ENCODE measurements at places on chromosomes 12 and 14.
A peak's percentile ranks its signal among the peaks of the same experiment; 100 is the strongest.

DNA sequence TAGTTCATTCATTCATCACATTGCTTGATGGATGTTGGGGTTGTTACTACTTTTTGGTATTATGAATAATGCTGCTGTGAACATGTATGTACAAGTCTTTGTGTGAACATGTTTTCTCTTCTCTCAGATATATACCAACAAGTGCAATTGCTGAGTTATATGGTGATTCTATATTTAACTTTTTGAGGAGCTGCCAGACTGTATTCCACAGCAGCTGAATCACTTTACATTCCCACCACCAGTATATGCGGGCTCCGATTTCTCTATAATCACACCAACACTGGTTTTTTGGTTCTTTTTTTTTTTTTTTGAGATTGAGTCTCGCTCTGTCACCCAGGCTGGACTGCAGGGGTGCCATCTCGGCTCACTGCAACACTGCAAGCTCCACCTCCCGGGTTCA is 22.2 kb upstream of the PLEKHG6 start:
- DNase-seq = no peak

DNA sequence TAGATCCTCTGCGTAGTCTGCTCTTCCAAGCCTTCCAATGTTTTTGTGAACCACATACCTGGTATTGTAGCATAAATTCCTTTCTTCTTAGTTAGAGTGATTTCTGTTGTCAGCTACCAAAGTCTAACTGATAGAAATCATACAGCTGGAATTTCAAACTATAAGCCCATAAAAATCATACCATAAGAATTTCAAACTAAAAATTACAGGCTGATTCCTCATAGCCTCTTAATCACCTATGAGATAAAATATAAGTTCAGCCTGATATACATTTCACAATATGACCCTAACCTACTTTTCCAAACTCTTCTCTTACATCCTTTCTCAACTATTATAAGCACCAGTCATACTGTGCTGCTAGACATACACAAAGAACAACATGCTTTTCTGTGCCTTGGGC is 64.8 kb downstream of the PTHLH start:
- DNase-seq = no peak

DNA sequence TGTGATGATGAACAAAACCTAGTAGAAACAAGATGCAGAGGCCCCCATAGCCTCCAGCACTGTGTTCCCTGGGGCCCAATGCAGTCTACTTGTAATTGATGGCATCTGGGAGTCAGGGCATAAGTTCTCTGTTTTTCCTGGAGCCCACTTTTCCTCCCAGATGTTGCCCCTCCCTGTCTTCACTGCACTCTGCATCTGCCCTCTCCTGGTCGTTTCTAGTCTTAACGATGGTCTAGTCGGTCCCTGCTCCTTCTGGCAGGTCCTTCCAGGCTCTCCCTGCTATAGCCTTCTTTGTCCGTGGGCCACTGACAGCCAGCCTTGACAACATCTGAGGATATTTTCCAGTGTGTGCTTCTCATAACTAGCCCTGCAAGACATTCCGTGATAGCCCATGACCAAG is 208.3 kb downstream of the GXYLT1 start:
- no peak for DNase-seq

DNA sequence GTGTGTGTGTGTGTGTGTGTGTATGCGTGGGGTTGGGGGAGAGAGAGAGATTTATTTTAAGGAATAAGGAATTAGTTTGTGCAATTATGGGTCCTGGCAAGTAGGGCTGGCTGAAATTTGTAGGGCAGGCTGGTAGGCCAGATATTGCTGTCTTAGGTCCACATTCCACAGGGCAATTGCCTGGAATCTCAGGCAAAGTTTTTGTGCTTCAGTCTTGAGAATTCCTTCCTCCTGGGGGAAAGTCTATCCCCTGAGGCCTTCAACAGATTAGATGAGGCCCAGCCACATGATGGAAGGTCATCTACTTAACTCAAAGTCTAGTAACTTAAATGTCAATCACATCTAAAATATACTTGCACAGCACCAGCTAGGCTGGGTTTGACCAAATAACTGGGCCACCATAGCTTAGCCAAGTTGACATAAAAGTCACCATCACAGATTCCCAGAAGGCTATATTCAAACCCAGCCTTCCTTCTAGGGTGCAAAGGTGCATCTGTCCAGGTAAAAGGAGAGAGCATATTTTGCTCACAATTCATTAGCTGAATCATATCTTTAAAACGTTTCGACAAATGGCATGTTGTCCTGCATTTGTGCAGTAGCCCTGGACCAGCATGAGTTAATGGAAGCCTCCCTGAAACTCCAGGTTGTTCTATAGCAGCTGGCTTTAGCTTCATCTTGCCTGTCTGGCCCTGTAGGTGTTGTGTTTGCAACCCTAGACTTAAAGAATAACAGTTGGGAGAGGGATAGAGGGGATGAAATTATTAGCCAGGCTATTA is 63.1 kb downstream of the C14orf132 start:
- no peak for DNase-seq

DNA sequence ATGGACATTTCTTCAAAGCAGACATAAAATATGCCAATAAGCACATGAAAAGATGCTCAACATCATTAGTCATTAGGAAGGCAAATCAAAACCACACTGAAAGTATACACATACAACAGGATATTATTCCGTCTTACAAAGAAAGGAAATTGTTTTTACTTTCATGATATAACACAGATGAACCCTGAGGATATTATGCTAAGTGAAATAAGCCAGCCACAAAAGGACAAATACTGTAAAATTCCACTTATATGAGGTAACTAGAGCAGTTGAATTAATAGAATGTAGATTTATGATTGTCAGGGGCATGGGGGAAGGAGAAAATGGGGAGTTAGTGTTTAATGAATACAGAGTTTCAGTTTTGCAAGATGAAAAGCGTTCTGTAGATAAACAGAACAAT is 4.2 kb downstream of the ACYP1 start:
- DNase-seq = no peak

DNA sequence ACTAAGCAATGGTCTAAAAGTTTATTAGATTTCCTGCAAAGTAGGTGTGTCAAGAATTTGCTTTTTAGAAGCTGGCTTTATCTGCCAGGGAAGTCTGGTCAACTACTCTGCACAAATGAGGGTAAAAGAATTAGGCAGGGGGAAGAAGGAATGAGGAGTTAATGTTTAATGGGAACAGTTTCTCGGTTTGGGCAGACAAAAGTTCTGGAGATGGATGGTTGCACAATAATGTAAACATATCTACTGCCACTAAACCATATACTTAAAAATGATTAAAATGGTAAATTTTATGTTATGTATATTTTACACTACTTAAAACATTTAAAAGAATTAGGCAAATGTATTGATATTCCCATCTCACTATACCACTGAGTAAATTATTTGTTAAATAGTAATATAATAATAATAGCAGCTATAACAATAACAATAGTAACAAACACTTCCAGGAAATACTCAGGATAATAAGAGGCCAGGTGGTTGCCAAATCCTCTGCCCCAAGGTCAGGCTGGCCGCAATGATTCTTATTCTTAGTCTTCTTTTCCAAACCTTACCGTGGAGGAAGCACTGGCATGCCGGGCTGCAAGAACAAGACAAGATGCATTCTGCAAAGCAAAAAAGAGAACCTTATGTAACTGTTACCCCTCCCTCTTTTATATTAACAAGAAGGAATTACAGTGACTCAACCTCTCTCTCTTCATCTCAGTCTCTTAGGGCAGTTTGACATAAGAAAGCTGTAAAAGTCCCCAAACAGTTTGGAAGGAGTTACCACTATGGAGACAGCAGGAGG is 13.9 kb downstream of the CS start:
- no peak for DNase-seq

GRCh38 chr14:58629281-58629680 is 8.5 kb upstream of the DACT1 start:
- no peak for DNase-seq

- no peak for DNase-seq
Measured at GRCh38 chr14:58947814-58948445, 240.5 kb upstream of the DAAM1 start.

GRCh38 chr12:85058339-85058738 is 22.2 kb downstream of the LRRIQ1 start:
- no peak for DNase-seq

GRCh38 chr12:79186506-79186905 is 321.9 kb downstream of the SYT1 start:
- no peak for DNase-seq

DNA sequence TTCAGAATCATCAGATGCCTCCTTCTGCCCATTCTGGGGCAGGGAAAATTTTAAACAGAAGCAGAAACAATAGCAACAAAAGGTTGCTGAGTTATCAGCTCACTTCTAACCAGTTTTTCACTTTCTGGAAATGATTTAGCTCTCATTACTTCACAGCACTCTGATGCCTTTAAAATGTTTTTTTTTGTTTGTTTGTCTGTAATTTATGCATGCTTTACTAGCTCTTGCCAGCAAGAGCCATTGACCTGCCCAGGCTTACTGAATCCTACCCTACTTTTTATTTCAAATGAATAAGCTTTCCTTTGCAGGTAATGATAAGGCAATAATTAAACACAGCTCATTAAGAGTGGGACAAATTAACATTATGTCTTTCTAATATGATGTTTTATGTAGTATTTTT is 466.1 kb upstream of the NOVA1 start:
- DNase-seq = no peak

- DNase-seq = no peak
Measured at GRCh38 chr12:68559984-68560850, 50.5 kb upstream of the RAP1B start.

- DNase-seq = no peak
Measured at GRCh38 chr12:76020281-76020680, 11.3 kb downstream of the PHLDA1 start.

- DNase-seq = no peak
Measured at GRCh38 chr14:32090686-32091085, 13.6 kb downstream of the ARHGAP5 start.

GRCh38 chr12:116382686-116383530 is 105.4 kb upstream of the MED13L start:
- no peak for DNase-seq

DNA sequence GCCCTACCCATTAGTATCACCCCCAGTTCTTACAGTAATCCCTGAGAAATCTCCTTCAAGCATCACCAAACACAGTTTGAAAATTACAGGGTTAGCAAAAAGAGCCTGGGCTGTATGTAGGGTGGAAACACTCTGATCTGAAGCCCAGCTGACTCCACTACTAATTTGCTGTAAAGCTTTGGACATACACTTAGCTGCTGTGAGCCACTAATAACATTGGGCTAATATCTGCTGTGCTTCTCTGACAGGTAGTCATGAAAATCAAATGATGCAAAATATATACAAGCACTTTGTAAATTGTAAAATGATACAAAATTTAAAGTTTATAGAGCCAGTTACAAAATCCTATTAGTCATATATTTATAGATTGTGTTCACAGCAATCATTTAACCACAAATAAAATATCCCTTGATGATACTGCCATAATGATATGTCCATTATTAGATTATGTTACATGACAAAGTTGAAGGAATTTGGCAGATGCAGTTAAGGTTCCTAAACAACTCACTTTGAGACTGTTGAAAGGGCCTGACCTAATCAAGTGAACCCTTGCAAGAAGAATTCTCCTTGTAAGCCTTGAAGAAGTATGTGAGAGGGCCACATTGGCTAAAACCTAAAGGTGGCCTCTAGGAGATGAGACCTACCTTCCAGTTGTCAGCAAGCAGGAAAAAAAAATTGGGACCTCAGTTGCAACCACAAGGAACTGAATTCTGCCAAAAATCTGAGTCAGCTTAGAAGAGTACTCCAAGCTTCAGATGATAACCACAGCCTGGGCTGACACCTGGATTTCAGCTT is 19.0 kb downstream of the TWF1 start:
- DNase-seq = peak; percentile 28

DNA sequence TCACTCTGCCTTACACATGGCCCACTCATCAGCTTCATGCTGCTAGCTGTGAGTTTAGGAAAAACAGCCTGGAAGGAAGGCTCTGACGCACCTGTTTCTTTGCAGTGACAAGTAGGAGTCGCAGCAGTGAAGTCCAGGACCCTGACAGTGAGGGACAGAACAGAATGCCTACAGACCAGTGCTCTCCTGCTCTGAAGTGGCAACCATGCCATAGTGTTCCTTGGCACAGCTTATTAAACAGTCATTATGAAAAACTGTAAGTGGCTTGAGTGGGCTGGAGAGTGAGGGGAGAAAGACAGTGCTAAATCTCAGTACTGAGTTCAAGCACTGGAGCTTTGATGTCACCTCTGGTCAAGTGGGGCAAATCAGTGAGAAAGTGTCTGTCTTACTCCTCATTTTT is 61.7 kb downstream of the MYRFL start:
- peak; percentile 40 for DNase-seq

DNA sequence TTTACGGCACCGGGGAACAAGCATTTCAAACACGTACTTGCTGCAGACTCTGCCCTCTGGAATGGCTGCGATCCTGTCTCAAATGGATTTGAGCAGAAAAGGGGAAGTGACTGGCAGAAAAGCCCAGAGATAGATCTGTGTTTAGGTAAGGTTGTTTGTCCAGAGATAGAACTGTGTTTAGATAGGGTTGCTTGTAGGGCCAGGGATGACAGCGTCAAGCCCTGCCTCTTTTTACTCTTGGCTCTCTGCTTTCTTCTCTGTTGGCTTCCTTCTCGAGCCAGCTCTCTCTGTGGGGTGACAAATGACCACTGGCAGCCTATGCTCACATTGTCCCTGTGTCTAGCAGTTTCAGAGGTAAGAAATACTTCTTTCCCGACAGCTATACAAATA is 11.4 kb downstream of the DGLUCY start:
- no peak for DNase-seq

DNA sequence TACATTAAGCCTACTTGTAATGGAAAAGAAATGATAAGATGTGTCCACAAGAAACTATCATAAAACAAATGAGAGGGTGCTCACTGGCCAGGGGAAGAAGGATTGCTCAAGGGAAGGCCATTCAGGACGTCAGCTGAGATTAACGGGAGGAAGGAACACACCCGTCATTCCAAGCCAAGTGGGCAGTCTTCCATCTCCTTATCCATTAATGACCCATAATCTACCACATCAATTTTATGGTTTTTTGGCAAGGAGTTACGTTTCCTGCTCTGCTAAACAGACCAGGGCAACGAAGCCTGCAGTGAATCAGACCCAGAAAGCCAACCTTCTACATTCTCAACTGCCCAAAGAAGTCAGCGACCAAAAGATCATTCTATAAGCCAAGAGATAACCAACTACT is 25.1 kb downstream of the PRKAB1 start:
- no peak for DNase-seq

GRCh38 chr12:75978677-75979076 is 52.9 kb downstream of the PHLDA1 start:
- DNase-seq = no peak

DNA sequence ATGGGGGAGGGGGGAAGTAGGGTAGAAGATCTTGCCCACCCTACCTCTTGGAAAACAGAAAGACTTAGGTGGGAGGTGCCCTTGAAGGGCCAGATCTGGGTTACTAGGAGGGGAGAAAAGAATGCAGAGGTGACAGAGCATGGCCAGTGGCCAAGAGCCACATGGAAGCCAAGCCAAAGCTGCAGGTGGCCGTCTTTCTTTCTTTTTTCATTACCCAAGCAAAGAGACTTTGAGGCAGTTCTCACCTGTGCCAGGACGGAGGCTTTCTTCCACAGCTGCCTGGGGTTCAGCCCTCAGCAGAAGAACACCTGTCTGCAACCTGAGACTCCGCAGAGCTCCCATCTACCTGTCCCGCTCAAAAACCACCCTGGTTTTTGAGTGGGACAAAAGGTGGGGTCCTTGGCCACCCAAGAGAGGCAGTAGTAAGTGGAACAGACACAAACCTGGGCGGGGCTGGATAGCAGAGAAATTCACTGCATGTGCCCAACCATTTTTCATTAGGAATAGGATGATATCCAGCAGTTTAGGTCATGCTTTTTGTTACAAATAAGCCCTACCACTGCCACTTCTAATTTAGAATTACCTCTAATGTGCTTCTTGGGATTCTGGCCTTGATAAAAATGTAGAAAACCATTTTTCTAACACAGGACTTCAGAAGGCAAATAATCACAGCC is 116.5 kb downstream of the DYRK2 start:
- peak; percentile 86 for DNase-seq
